Activated CD8-positive, alpha-beta memory T cell treated with anti-CD3 and anti-CD28 coated beads for 24 hours (primary cell): ENCODE measurements at places on chromosomes 5 and 9.

DNA sequence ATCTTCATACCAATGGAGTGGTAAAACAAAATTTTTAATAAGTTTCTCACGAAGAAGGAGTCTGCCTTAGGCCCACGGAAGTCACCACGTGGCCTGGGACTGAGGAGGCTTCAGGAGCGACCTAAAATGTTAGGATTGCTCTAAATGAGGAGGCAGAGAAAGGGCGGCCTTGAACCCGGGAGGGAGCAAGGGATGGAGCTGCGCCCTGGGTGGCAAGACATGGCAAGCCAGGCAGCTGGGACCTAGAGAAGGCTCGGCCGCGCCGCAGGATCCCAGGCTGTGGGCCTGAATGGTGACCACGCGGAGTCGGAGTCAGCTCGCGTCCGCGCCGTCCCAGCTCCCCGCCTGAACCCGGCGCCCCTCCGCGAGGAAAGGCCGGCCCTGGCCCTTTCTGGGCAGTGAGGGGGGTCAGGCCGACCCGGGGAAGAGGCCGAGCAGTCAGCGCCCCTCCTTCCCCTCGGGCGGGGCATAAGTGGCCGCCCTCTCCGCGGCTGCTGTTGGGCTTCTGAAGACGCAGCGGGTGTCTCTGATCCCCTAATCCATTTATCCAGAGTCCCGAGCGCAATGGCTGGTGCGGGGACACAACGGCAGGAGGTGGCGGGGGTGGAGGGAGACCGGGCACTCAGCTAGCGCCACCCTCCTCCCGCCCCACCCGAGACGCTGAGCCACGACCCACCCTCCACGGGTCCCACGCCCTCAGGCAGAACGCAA lies 10.6 kb downstream of the IRX1 start:
- DNase-seq: no peak

GRCh38 chr5:75046366-75047142 lies 5.8 kb downstream of the GCNT4 start:
- DNase-seq: no peak

DNA sequence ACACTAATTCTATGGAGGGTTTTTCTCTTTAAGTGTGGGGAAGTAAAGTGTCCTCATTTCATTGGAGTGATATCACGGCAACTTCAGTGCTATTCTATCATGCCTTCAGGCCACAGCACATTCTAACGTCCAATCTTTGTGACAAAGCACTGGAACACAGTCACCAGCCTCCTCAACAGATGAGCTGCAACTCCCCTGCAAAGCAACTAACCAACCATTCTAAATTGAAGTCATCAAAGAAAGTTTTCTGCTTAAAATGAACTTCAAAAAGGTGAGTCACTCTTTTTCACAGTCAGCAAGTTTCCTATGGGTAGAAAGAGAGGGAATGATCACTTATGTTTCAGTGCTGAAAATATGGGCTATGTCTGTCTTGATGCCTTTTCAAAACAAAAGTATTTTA lies 190.8 kb downstream of the ELAVL2 start:
- DNase-seq: no peak

DNA sequence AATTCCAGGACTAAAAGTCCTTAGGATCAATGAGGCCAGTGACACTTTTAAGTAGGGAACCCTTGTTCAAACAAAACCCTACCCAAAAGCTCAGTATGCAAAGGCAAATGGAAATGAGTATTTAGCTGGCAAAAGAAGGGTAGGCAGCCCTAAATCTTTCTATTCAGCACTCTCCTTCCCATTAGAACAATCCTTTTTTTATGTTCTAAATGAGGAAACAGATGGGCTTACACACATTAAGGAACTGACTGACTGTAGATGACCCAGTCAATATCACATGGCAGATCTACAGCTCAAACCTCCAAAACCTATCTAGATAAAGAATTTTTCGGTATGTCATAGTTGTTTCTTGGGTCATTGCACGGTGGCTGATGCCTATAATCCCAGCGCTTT lies 7.2 kb downstream of the CSNK1A1 start:
- DNase-seq: no peak

DNA sequence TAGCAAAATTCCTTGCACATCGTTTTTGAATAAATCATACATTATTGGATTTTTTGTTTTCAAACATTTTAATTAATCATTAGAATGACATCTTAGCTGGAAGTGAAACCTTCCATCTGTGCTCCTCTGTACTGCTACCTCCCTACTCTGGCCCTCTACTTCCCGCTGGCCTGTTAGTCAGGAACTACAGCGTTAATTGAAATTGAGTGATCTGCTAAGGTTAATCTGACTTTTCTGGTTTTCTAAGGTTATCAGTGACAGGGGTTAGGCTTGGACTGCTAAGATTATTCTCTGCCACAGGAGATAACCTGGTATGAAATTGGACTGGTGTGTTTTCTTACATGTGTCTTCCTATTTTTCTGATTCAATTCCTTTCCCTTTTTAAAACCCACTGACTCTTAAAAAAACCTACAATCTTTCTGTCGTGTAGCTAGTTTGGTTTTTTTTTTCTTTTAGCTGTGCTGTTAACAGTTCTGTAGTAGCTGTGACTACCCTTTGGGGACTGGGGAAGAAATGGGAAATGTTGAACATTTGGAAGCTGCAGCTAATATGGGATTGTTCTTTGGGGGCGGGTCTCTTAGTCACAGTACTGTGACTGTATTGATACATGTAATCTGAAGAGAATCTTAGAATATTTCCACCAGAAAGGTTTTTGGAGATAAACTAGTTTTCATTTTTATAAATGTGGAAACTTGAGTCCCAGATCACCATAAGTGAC lies 4.6 kb downstream of the KIF2A start:
- DNase-seq: no peak

GRCh38 chr5:169921949-169922348 lies 58.3 kb downstream of the INSYN2B start:
- no peak for DNase-seq

DNA sequence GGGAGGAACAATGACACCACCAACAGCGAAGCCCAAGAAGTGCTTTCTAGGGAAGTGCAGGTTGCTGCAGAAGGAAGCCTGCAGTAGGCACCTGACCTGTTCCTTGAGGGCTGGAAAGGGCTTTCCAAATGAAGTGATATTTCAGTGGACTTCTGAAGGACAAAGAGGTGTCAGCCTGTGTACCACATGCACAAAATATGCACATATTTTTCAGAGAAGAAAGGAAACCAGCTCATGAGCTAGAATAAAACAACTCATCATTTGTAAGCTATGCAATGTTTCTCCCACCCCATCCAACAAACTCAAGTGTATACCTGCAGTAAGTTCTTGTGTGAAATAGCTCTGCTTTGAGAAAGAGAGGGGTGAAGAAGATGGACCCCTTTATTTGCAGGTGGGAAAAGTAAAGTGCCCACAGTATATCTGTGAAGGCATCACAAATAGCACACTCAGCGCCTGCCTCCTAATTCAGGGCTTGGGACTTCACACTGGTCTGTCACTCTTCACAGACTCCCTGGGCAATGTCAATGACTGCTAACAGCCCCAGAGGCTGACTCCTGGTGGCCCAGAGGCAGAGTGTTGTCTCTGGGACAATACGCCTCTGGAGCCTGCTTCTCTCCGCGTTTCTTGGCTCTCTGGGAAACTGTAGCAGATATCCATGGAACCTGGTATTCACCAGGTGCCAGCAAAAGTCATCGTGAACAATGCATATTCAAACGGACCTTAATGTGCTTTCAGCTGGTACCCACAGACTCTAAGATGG lies 198.1 kb upstream of the EFNA5 start:
- no peak for DNase-seq

GRCh38 chr5:153903321-153903720 lies 135.4 kb downstream of the FAM114A2 start:
- DNase-seq: no peak

DNA sequence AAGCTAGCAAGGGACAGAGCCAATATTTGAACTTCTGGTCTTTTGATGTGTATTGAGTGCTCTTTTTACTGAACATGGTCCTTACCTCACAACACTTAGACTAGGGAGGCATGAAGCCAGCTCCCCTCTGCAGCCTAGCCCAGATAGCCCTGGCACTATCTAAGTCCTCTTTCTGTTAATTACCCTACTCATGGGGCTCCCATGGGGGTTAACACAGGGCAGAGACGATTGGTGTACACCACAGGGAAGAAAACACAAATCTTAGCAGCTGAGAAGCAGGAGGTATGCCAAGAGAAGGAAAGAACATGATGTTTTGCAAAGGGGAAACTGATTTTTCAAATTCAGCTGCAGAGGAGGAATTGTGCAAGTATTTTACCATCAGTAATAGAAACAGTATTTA lies 383.8 kb downstream of the TMEM232 start:
- DNase-seq: no peak
